ENCODE measurements at places on chromosomes 6 and 20. TPM values are rescaled to one million over a fixed set of nuclear protein-coding genes. Genes with fewer than 3 reads are reported as not detected.

- no peak for ATAC-seq
Measured at GRCh38 chr6:9862603-9863167, 552.2 kb downstream of the TFAP2A start.

GRCh38 chr20:1833728-1834726 is 61.2 kb upstream of the SIRPA start:
- ATAC-seq, result no peak

DNA sequence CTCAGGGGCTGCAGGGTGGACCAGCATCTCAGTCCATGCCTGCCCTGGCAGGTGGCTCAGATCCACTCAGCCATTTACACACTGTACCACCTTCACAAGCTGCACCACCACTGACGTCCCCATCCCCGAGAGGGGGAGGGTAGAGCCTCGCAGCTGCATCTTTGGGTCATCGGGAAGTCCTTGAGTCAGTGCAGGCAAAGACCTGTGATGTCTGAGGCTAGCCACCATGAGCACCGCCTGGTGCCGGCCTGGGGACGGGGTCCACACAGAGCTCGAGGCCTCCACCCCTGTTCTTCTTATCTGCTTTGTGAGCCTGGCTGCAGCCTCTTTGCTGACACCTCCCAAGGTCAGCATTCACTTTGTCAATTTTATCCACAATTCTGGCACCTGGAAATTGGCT is 141.4 kb downstream of the PHACTR3 start:
- ATAC-seq, result no peak

GRCh38 chr20:19026121-19026878 is 186.1 kb upstream of the SLC24A3 start:
- ATAC-seq, result peak; percentile 10

GRCh38 chr20:3712279-3712873 is at the start of gene SIGLEC1:
Gene SIGLEC1 (minus strand): TSS chr20:3712600. CDS start chr20:3707128, 5,472 bp downstream.
- ATAC-seq, result no peak

DNA sequence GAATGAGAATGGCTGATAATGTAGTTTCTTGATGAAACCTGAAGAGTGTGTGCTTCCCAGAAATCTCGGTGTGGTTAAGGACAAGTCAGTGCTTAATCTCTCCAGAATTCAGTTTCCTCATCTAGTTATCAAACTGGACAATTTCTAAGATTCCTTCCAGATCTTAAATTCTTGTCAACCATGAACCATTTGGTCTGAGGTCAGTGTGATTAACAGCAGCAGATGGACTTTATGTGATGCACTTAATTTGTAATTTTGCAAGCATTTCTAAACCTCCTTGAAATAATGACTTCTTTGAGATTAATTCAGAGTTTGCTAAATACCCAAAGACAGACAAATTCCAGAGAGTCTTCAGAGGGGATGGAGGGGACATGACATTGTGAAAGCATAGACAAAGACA is 160.3 kb downstream of the KIF16B start:
- no peak for ATAC-seq

DNA sequence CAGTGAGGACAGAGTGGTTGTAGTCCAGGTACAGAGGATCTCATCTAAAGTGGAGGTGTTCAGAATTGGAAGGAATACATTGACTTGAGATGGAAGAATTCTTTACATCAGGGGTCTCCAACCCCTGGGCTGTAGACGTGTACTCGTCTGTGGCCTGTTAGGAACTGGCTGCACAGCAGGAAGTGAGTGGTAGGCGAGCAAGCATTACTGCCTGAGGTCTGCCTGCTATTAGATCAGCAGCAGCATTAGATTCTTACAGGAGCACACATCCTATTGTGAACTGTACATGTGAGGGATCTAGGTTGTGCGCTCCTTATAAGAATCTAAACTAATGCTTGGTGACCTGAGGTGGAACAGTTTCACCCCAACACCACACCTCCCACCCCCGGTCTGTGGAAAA is 121.1 kb downstream of the CDKAL1 start:
- ATAC-seq, result no peak

- ATAC-seq, result peak; percentile 26
Measured at GRCh38 chr6:78502386-78502887, 364.9 kb upstream of the IRAK1BP1 start.

- no peak for ATAC-seq
Measured at GRCh38 chr6:130893277-130893676, 66.1 kb downstream of the SMLR1 start.

GRCh38 chr6:108560463-108561308 is at the start of gene FOXO3:
Gene FOXO3 (plus strand): TSS chr6:108560917. CDS start chr6:108561209, 292 bp downstream.
- ATAC-seq, result peak; percentile 66

DNA sequence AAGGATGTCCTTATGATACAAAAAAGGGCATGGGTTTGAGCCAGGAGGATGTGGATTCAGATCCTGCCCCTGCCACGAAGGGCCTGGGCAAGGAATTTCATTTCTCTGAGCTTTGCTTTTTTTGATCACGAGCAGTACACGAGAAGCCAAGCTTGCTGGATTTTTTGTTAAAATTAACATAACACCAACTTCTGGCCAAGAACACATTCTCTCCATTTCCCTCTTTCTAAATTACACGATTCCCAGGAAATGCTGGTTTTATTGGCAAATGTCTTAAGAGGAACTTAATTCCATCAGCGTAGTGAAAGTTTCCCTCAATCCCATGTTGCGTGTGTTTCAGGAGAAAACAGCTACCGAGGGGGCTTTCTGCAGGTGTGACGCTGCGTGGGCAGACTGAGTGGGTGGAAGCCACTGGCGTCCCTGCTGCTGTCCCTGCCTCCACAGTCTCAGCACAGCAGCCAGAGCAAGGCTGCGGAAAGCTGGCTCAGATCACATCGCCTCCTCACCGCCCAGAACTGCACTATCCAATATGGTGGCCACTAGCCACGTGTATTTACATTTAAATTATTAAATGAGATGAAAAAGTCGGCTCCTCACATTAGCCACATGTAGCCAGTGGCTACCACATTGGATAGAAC is 120.8 kb upstream of the INSM1 start:
- ATAC-seq, result no peak

DNA sequence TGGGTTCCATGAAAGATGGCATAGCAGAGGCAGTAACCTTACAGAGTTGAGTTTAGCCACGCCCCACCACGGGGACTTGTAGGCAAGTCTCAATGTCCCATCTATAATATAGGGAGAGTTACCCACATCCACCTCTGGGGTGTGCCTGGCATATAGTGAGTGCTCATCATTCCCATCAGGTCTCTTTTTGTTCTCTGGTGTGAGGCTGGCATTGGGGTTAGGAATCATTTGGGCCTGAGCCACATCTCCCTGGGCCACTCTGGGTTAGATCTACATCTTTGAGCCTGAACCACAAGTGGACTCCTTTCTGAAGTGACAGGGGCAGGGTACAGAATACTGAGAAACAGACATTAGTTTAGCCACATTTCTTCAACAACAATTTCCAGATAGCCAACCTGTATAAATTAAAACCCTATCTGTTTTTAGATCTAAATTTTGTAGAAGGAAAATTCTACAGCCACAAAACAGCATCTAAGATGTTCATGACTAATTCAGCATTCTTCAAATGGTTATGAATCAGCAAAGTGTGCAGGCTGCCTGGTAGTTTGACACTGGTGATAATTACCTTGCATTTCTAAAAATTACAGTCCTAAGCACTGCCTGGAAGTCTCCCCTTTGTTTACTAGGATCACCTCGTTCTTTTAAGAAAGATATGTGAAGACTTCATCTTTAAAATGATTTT is 20.1 kb downstream of the RNF24 start:
- ATAC-seq, result no peak

DNA sequence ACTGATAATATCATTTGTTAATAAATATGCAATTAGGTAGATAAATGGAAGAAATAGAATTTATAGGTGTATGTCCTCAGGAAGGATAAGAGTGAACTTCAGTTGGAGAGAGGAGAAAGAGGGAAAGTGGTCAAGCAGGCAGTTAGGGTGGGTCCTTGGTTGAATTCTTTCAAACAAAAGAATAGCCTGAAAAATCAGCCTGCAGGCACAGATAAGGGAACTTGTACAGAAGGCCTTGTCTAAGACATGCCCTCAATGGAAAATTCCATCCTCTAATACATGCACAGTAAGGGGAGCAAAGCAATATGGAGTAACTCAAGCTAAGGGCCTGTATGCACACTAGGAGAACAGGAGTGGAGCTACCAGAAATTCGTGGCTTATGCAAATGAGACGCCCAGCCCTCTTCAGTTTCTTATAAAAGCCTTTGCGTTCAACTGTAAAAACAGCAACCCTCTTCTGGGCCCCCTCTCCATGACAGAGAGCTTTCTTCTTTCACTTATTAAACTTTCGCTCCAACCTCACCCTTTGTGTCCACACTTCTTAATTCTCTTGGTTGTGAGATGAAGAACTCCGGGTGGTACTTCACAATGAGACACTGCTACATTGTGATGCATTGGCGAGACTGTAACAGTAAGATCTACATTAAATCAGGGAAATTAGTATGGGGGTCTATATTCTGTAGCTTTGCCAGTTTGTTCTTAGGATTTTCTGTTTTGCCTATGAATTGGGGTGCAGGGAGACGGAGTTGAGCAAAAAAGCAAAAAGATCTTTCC is 147.0 kb downstream of the HS3ST5 start:
- no peak for ATAC-seq

- no peak for ATAC-seq
Measured at GRCh38 chr6:127221201-127221600, 45.5 kb upstream of the RNF146 start.

DNA sequence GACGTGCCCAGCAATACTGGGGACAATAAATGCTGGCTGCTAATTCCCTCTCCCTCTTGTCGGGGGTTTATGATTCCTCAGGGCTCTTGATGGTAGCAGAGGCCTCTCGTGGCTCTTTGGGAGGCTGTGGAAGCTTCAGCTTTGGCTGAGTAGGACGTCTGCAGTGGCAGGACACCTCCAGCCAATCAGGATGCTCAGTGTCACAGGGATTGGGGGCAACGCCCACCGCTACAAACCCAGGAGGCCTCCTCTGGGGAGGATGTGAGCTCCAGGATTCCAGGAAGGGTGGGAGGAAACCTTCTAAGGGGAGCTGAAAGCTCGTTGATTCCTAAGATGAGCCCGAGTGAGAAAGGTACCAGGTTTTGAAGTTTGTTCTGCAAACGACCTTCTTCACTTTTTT is 19.4 kb downstream of the RSPO4 start:
- no peak for ATAC-seq

GRCh38 chr20:25061103-25061799 is 3.3 kb upstream of the ACSS1 start:
- no peak for ATAC-seq

GRCh38 chr6:100988391-100988984 is 107.4 kb upstream of the ASCC3 start:
- ATAC-seq, result peak; percentile 73

DNA sequence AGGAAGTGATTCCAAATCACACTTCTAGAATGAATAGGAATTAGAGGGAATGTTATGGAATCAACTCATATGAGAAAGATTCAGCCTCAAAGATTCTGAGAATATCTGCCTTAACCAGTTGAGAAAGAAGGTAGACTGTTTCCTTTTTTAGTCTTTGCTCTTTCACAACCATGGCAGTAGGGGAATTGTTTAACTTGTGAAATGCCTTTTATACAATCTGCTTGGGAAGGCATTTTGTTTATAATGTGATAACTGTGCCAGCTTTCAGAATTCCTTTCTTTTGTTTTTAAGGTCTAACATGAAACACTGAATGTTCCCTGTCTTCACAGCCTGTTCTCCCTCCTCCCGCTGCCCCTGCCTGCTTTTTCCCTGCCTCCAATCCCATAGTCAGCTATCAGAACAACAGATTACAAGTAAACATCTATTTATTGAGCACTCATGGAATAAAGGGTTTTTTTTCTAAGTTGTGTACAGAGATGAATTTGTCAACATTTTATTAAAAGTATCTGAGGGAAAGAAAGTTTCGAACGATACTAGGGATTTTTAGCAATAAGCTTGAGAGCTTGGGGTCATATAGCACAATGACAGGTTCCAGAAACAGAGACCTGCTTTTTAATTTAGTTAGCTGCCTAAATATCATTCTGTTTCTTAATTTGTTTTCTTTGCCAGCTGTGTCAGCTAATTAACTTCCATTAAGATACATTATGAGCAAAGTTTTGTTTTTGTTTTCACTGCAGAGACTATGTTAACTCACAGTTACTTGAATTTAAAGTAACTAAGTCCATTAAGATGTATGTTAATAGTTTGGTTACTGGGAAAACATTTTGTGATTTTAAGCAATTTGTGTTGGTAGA is 28.3 kb upstream of the FBXO30 start:
- no peak for ATAC-seq

- no peak for ATAC-seq
Measured at GRCh38 chr20:15708984-15709598, 864.2 kb downstream of the KIF16B start.

- no peak for ATAC-seq
Measured at GRCh38 chr6:51913265-51913664, 174.1 kb downstream of the PKHD1 start.

- no peak for ATAC-seq
Measured at GRCh38 chr6:381742-382461, 9.7 kb upstream of the IRF4 start.

DNA sequence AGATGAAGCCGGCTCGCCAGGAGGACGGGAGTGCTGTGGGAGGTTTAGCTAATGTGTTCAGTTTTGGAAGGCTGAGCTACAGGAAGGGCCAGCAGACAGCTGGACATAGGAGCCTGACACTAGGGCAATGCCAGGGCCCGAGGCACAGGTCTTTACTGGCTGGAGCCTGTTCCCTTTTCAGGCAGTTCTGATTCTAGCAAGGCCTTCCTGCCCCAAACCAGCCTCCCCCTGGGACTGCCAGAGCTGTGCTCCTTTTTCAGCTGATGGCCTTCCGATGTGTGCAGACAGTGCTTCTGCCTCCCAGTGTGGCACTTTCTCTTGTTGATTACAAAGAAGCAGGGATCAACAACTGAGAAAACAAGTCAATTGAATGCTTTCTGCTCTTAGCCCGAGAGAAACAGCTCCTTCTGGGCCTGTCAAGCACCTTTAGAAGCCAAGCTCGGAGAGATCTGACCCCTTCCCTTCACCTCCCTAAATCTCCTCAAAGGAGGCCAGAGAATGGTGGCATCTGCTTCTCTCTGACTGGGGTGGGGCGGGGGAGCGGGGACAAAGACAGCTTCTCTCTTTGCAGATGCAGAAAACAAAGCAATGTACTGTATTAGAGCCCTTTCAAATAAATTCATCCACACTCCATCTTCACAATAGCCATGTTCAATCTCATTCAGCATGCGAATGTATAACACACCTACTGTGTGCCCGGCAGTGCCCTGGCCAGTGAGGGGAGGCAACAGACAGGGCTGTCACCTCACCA is 63.2 kb downstream of the RAB44 start:
- no peak for ATAC-seq

GRCh38 chr20:6121504-6121903 is 1.3 kb downstream of the FERMT1 start:
- ATAC-seq, result no peak

GRCh38 chr6:56642366-56643261 is at the start of gene DST:
Gene DST (minus strand): TSS chr6:56642889.
- ATAC-seq, result peak; percentile 95

KCNK15 gene
- total RNA-seq, result 1.0 TPM

LY6G6C gene
- total RNA-seq, result 10.8 TPM

UNC5CL gene
- 0.56 TPM for total RNA-seq

RAB22A gene
- 24.7 TPM for total RNA-seq

HLA-DQB2 gene
- total RNA-seq, result 0.64 TPM

L3MBTL1 gene
- total RNA-seq, result 4.9 TPM

GRM1 gene
- not detected for total RNA-seq

ARMC2 gene
- 2.0 TPM for total RNA-seq

All from esophagus mucosa (tissue), 1 donor.